H4 (cell line): ENCODE measurements at places on chromosomes 3 and 15. TPM values are rescaled to one million over a fixed set of nuclear protein-coding genes. Genes with fewer than 3 reads are reported as not detected.
A peak's percentile ranks its signal among the peaks of the same experiment; 100 is the strongest.

The UBL7 gene
- 78.0 and 83.9 TPM in 2 replicates for total RNA-seq

The STAB1 gene
- total RNA-seq: not detected in 2 replicates

DNA sequence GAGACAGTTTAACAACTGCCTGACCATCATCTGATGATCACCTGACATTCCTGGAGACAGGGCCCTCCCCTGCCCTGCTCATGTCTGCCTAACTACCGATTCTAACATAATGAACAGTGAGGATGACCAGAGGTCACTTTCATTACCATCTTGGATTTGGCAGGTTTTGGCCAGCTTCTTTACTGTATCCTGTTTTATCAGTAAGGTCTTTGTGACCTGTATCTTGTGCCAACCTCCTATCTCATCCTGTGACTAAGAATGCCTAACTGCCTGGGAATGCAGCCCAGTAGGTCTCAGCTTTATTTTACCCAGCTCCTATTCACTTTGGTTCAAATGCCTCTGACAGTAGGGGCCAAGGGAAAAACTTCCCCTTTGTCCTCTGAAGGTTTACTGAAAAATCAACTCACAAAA is 40.2 kb downstream of the METTL6 start:
- no peak for DNase-seq

- no peak for DNase-seq
These were observed 78.8 kb upstream of the CNTN3 start for GRCh38 chr3:74693251-74693650.

DNA sequence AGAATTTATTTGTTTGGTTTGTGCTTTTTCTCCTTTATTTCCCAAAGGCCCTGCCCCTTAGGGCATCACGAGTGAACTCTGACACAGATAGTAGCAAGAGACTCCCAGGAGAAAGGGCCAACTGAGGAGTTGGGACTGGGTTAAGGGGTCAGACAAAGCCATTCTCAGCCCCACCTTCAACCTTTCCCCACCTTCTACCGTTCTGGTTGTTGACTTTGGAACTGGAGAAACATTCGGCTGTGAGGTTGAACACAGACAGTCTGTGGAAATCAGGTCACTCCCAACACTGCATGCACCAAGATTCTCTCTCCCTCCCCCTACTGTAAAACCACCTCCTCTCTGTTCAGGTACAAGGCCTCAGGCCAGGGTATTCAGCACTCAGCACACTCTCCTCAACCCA is 3.9 kb upstream of the BDH1 start:
- DNase-seq: no peak

- no peak for DNase-seq
These were observed 48.8 kb downstream of the CCDC12 start for GRCh38 chr3:46927718-46928073.

- peak; percentile 71 for DNase-seq
These were observed 75.2 kb upstream of the ACAD9 start for GRCh38 chr3:128804017-128804810.

- no peak for DNase-seq
These were observed 20.0 kb upstream of the PLCL2 start for GRCh38 chr3:16864610-16865313.

DNA sequence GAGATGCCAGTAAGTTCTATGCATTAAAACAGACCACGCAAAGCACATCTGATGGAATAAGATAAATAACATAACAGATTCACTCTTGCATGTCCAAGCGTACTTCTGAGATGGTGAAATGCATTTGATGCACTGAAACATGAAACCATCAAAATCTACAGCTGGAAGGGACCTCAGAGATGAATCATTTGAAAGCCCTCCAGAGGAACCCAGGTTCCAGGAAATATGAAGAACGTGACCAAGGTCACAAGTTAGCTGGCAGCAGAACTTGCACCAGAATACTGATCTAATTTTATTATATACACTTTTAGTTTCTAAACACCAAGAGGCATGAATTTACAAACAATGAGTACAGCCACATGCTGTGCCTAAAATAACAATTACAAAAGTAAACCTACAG is 957.1 kb downstream of the FHIT start:
- peak; percentile 45 for DNase-seq

DNA sequence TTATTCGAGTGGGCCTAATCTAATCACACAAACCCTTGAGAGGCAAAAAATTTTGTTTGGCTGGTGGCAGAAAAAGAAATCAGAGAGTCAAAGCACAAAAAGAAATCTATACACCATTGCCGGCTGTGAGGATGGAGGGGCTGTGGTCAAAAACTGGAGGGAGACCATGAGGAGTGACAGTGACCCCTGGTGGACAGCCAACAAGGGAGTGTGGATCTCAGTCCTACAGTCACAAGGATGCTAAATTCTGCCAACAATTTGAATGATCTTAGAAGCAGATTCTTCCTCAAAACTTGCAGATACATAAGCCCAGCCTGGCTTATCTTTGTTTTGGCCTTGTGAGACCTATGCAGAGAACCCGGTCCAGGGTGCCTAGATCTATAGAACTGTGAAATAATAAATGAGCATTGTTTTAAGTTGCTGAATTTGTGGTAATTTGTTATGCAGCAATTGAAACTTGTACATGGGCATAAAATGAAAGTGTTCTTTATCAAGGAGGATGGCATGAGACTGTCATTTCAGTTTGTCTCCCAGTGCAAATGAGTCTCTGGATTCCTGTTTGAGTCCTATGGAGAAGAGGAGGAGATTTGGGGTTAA is 103.0 kb upstream of the ARHGEF26 start:
- peak; percentile 38 for DNase-seq

DNA sequence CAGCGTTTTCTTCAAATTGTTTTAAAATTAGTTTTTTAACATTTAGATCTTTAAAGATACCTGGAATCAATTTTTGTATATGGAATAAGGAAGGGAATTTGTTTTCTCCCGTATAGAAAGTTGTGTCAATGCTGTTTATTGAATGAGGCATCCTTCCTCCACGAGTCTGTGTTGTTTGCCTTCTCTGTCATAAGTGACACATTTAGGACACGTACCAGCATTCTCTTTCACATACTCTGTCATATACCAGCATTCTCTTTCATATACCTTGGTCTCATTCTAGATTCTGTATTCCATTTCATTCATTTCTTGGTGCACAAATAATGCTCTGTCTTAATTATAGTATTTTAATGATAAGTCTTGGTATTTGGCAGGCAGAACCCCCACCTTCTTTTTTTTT is 10.3 kb downstream of the ATP11B start:
- DNase-seq: no peak
